Effector memory CD4-positive, alpha-beta T cell (primary cell): ENCODE measurements at places on chromosomes 12 and 14.
A peak's percentile ranks its signal among the peaks of the same experiment; 100 is the strongest.

DNA sequence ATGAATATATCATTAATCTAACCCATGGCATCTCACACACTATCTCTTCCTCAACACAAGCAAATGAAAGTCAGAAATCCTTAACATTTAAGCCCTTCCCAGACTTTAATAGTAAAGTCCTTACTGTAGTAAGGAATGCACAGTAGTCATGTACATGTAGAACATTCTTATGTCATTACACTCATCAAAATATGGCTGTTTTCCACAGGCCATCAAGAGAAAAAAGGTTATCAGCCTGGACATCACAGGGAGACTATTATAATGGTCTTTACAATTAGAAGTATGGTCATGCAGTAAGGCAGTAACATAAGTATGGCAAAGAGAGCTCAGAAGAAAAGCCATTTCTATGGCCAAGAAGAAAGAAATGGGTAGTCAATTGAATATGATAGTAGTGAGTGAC, 121.2 kb downstream of the SLC6A15 start:
- no peak for DNase-seq

- DNase-seq = no peak
Measured at GRCh38 chr12:56029666-56030293, 8.9 kb downstream of the IKZF4 start.

GRCh38 chr12:96503976-96504375, 14.6 kb downstream of the CFAP54 start:
- no peak for DNase-seq

- no peak for DNase-seq
Measured at GRCh38 chr14:101840649-101841369, 79.3 kb downstream of the PPP2R5C start.

DNA sequence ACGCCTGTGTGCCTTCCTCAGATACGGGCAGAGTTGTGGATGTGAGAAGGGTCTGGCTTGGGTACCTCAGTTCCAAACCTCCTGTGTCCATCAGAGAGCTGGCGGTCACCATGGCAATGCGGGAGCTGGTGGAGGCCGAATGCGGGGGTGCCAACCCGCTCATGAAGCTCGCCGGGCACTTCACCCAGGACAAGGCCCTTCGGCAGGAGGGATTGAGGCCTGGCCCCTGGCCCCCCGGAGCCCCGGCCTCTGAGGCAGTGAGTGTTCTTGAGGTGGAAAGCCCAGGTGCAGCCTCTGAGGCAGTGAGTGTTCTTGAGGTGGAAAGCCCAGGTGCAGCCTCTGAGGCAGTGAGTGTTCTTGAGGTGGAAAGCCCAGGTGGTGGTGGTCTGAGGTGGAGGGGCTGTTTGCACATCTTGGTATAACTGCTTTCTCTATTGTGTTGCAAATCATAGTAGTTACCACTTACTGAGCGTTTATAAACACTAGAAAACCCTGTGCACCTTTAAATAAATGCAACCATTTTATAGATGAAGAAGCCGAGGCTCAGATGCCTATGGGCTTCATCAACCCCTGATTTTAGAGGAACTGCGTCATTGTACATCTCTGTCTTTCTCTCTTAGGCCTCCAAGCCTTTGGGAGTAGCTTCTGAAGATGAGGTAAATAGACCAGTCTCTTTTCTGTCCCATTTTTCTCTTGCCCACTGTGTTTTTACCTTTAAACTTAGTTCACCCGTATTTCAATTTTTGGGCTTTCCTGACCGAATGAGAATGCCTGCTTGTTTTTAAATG, 976 bp downstream of the PEX5 start:
- no peak for DNase-seq

GRCh38 chr14:102154821-102155549, 15.3 kb downstream of the WDR20 start:
- DNase-seq = no peak

DNA sequence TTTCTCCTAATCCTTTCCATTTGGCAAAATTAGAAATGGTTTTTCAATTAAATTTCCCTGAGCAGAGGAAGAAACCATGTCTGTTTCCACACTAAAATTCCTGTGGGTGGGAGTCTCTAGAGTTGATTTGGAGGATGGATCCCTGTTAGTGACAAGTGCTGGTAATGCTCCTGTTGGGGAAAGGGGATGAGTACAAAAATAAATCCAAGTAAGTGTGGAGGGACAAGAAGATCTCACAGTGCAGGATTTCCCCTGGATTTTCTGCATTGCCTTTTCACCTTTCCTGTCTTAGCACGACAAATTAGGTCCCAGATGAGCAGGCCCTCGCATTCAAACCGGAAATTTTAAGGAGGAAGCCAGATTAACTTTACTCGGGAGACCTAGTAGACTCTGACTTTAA, 107.5 kb downstream of the DAD1 start:
- DNase-seq = no peak

GRCh38 chr12:52119398-52120254, 40.1 kb downstream of the SMIM41 start:
- peak; percentile 26 for DNase-seq

- no peak for DNase-seq
Measured at GRCh38 chr12:52628111-52628507, 9.8 kb upstream of the KRT73 start.

- DNase-seq = no peak
Measured at GRCh38 chr14:21721504-21721903, 47.9 kb upstream of the OR4E1 start.

GRCh38 chr12:6336889-6337853, 4.7 kb downstream of the TNFRSF1A start:
- DNase-seq = peak; percentile 61

- no peak for DNase-seq
Measured at GRCh38 chr12:45969084-45969483, 21.3 kb downstream of the SCAF11 start.

GRCh38 chr12:86729739-86730138, 473.5 kb upstream of the MGAT4C start:
- no peak for DNase-seq

GRCh38 chr14:93892923-93893558, 34.1 kb upstream of the FAM181A start:
- DNase-seq = peak; percentile 26

- DNase-seq = no peak
Measured at GRCh38 chr12:30420561-30420960, 275.1 kb downstream of the IPO8 start.

DNA sequence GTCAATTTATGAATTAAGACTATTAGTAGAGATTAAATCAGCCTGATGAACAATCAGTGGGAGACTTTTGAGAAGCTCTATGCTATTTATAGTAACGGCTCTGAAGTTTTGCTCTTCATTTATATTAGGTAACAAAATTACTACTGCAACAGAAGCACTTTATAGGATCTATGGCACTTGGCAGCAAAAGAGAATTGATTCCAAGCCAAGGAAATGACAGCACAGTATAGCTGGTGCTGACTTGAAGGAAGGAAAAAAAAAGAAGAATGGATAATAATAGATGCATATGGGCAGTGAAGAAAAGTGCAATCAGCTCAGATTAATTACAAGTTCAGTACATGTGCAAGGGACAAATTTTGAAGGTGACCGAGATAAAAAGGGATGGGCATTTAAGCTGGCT, 228.2 kb upstream of the PPFIA2 start:
- DNase-seq = no peak

- no peak for DNase-seq
Measured at GRCh38 chr12:9391815-9392214, 183.6 kb upstream of the PZP start.

DNA sequence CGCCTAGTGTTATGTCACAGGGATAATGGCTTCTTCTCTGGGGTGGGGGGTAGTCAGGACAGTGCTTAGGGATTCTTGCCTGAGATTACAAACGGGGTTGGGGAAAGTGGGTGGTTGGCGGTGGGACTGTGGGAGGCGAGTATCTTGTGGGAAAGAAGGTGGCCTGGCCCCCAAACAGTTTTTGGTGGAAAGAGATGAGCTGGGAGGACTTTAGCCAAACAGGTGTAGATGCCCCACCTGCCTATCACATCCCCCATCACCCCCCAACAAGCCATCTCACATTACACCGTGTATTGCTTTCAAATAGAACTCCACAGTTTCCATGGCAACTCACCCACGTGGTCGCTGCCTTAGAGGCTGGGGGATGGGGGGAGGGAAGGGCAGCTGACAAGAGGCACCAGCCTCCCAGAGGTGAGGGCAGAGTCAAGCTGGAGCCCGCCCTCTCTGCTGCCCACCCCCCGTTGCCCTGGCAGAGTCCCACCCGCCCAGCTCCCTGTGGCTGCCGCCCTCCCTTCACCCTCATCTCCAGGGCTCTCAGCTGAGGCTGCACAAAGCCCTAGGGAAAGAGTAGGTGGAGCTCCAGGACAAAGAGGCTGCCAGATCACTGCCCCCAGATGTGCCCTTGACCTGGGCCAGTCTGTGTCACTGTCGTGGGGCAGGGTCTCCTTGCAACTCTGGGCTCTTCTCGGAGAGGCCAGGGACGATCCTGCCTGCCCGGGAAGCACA, 98.3 kb downstream of the LRRC74A start:
- peak; percentile 52 for DNase-seq

GRCh38 chr14:55045087-55045486, 6.4 kb upstream of the MAPK1IP1L start:
- no peak for DNase-seq

- no peak for DNase-seq
Measured at GRCh38 chr12:127670796-127671195, 596.2 kb upstream of the TMEM132C start.

- DNase-seq = no peak
Measured at GRCh38 chr14:58776516-58776915, 138.8 kb downstream of the DACT1 start.

- no peak for DNase-seq
Measured at GRCh38 chr12:34286934-34287333, 264.6 kb downstream of the ALG10 start.

DNA sequence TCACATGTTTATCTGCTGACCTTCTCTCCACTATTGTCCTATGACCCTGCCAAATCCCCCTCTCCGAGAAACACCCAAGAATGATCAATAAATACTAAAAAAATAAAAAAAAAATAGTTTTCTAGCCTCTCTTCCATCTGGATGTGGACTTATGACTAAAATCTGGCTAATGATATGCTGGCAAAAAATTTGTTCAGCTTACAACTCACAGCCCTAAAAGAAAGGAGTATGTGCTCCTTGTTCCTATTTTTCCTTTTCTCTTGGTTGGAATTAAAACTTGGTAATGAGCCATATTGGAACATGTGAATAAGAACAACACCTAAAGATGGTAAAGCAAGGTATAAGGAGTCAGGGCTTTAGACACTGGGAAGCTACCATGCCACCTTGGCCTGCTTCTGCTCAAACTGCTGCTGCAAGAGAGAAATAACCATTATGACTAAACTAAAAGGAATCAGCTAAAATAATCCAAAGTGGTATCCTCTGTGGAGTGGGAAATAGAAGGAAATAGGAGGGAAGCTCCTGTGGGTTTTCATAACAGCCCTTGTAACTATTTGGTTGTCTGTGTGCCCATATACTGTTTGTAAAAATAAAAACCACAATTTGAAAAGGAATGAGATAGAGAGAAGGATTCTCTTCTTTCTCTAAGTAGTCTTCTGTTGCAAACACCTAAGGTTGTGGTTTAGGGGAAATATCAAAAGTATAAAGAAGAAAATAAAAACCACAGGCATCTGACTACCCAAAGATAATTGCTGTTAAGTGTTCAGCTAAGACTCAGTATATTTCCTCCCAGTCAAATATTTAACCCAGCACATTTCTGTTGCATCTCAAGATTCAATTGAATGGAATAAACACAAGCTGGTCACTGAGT, 53.8 kb downstream of the SDR9C7 start:
- no peak for DNase-seq

DNA sequence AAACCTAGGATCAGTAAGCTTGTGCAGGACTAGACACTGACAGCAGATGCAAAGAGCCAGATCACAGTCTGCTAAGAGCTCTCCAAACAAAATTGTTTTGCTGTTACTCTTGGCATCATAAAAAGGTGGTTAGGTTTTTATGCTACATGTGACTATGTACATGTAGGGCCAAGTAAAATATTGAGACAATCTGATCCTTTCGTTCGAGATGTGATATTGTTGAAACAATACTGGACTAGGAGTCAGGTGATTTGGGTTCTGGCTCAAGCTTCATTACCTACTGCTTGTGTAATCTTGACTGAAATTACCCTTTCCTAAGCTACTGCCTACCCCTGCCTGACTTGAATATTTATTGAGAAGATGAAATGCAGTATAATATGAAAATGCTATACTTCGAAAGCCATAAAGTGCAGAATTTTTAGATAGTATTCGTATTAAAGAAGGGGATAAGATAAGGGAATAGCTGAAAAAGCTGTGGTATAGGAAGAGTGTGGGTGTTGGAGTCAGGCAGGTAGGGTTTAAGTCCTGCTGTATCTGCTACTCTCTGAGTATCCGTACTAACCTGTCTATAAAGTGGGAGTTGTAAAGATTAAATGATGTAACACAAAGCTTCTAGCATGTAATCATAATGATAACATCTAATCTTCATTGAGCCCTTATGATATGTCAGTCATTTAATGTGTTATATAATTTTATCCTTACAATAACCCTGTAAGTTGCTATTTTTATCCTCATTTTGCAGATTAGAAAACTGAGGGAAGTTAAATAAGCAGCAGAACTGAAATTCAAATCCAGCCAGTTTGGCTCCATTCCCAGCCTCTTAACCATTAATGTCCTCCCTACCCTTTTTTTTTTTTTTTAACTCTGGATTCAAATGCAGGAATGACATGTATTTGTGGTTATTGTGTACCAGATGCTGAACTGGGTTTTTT, 38.6 kb upstream of the ATF1 start:
- no peak for DNase-seq

- DNase-seq = peak; percentile 80
Measured at GRCh38 chr12:100199347-100200149, 1.1 kb upstream of the ACTR6 start.

GRCh38 chr14:81169711-81170103, 51.1 kb downstream of the GTF2A1 start:
- no peak for DNase-seq

DNA sequence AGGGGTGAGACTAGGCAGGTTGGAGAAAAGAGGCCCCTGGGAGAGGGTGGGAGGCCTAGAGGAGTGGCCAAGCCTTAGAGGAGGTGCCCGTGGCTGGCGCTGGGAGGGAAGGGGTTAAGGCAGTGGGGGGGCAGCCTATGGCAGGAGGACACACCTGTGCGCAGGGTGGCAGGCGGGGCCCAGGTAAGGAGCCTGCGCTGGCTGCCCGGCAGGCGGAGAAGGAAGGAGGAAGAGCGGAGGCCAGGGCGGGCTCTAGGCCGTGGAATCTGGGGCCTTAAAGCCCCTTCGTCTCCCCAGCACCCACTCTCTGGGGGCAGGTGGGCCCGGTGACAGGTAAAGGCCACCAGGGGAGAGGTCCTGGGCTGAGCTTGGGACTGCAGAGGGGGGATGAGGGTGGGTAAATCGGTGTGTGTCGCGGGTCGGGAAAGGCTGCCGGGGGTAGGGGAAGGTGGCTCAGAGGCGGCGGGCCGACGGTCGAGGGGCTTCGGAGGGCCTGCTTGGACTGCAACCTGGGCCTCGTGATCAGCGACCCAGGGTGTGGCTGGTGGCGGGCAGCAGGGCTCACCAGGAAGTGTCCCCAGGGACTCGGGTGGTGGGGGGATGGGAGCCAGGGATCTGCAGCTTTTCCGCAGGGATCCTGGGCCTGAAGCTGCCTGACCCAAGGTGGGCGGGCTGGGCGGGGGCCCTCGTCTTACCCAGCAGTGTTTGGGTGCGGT, 7.3 kb downstream of the PHB2 start:
- DNase-seq = no peak
